ENCODE measurements at places on chromosomes 13 and 19. TPM values are rescaled to one million over a fixed set of nuclear protein-coding genes. Genes with fewer than 3 reads are reported as not detected.

Gene TEX26
- total RNA-seq = not detected

Gene STXBP2
- total RNA-seq = 109 TPM

Gene CCL25
- not detected for total RNA-seq

Gene TMEM238
- total RNA-seq = 7.0 TPM

Gene CEACAM21
- total RNA-seq = 40.8 TPM

Gene LRP3
- total RNA-seq = 0.22 TPM

Gene SIGLEC7
- not detected for total RNA-seq

Gene C13orf42
- total RNA-seq = not detected

Gene ZNF90
- total RNA-seq = 16.3 TPM

Gene CEP89
- total RNA-seq = 21.0 TPM

Gene FOXA3
- 0.48 TPM for total RNA-seq

Gene TEAD2
- not detected for total RNA-seq

Gene WASF3
- 0.10 TPM for total RNA-seq

Gene PROSER1
- 59.9 TPM for total RNA-seq

DNA sequence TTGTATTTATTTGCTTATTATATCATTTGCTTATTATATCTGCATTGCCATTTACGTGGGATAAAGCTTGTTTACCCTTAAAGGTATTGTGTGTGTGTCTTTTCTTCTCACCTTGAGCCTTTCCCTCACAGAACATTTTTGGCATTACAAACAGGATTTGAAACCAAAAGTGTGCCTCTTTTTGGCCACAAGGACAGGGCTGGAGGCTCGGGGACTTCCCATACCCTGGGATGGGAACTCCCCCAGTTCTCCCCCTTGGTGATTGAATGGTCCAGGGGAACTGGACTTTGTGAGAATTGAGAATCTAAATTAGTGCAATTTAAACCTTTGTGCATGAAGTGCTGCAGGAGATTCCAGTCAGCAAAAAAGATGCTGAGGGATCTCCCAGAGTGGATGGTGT, 2.4 kb upstream of the ZNF506 start:
- H3K36me3 ChIP-seq = peaks cover 45% of the 10 kb centered on the region
- no peak for DNase-seq
- no peak overlapping the region for H3K27ac ChIP-seq
- peaks cover 21% of the 10 kb centered on the region for H3K4me1 ChIP-seq

GRCh38 chr19:41220811-41221210, 1.8 kb downstream of the AXL start:
- H3K27ac ChIP-seq = no peak overlapping the region
- H3K4me3 ChIP-seq = no peak overlapping the region
- peaks cover 23% of the 10 kb centered on the region for H3K27me3 ChIP-seq
- no peaks in the 10 kb centered on the region for H3K36me3 ChIP-seq
- peaks cover 7% of the 10 kb centered on the region for H3K4me1 ChIP-seq
- no peak for DNase-seq

DNA sequence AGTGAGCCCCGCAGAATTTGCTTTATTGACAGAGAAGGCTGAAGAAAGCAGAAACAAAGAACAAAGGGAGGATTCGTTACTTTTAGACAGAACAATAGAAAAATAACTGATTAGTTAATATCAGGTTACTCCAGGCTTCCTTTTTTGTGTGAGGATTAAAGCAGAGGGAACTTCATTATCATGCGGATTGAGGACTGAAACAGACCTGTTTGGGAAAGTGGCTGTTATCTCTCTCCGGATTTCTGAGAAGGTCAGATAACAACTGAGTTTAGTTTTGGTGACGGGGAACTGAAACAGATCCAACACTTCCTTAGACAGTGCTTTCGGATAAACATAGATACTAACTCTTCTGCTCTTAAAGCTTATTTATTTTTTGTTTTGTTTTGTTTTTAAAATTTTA, 246.4 kb upstream of the ZNF507 start:
- no peaks in the 10 kb centered on the region for H3K36me3 ChIP-seq
- H3K4me3 ChIP-seq = no peak overlapping the region
- no peak overlapping the region for H3K27ac ChIP-seq
- H3K4me1 ChIP-seq = no peaks in the 10 kb centered on the region

DNA sequence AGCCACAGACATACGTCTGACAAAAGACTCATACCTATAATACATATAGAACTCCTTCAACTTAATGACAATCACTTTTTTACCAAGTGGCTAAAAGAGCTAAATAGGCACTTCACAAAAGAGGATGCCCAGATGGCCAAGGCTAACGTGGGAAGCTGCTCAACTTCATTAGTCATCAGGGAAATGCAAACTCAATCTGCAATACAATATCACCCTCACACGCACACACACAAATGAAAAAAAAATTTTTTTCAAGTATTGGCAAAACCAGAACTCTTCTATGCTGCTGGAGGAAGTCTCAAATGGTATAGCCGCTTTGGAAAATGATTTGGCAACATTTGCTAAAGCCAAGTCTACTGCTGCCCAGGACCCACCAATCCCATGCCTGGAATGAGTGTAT, 14.6 kb upstream of the DNMT1 start:
- H3K4me3 ChIP-seq = no peak overlapping the region
- no peaks in the 10 kb centered on the region for H3K4me1 ChIP-seq
- no peaks in the 10 kb centered on the region for H3K36me3 ChIP-seq
- H3K27me3 ChIP-seq = no peaks in the 10 kb centered on the region
- no peak for DNase-seq

GRCh38 chr19:2982983-2983350, 5.6 kb downstream of the TLE6 start:
- H3K4me1 ChIP-seq = peaks cover 6% of the 10 kb centered on the region
- H3K36me3 ChIP-seq = no peaks in the 10 kb centered on the region
- no peak overlapping the region for H3K27ac ChIP-seq
- DNase-seq = no peak

GRCh38 chr13:100913143-100913542, 238.5 kb upstream of the TMTC4 start:
- no peak for DNase-seq
- H3K36me3 ChIP-seq = no peaks in the 10 kb centered on the region
- H3K4me1 ChIP-seq = no peaks in the 10 kb centered on the region
- H3K27ac ChIP-seq = no peak overlapping the region
- no peak overlapping the region for H3K4me3 ChIP-seq

GRCh38 chr13:51687947-51688714, 103.9 kb downstream of the WDFY2 start:
- peaks cover 5% of the 10 kb centered on the region for H3K36me3 ChIP-seq
- no peaks in the 10 kb centered on the region for H3K27me3 ChIP-seq
- H3K4me3 ChIP-seq = no peak overlapping the region
- no peak overlapping the region for H3K27ac ChIP-seq
- DNase-seq = no peak
- peaks cover 22% of the 10 kb centered on the region for H3K4me1 ChIP-seq

GRCh38 chr13:26227166-26227971, 5.3 kb upstream of the RNF6 start:
- H3K36me3 ChIP-seq = no peaks in the 10 kb centered on the region
- no peak overlapping the region for H3K4me3 ChIP-seq
- peaks cover 11% of the 10 kb centered on the region for H3K4me1 ChIP-seq
- no peak for DNase-seq
- peaks cover 2% of the 10 kb centered on the region for H3K27me3 ChIP-seq
- H3K27ac ChIP-seq = no peak overlapping the region

DNA sequence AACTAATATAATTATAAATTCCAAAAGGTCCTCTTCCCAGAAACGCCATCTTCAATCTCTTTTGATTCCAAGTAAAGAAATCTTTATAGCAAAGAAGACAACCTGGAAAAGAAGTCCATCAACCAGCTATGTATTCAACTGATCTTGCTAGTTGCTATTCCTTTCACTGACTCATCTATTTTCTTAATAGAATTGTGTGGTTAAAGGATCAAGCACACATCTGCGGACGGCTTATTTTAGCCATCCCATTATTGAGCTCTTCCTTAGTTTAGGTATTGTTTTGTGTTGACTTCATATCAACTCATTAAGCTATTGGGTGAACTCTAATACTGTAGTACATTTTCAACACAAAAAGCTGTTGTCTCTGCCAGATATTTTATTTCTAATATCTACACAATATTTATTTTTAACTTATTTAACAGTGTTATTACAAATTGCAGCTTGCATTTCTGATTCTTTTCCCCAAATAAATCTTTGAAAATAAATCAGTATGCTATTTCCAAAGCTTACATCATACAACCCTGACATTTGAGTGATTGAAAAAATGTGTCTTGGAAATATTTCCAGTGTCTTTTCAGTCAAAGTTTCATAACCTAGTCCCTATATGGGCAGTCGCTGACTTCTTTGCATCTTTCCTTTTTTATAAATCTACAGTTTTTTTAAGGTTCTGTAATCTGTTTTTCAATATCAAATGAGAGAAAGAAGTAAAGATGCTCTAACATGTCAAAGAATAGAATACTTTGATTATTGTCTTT, 158.8 kb upstream of the SPRY2 start:
- no peaks in the 10 kb centered on the region for H3K36me3 ChIP-seq
- DNase-seq = no peak
- no peak overlapping the region for H3K27ac ChIP-seq

- H3K4me1 ChIP-seq = no peaks in the 10 kb centered on the region
- DNase-seq = no peak
- H3K36me3 ChIP-seq = no peaks in the 10 kb centered on the region
These were observed 9.8 kb upstream of the ZSCAN5A start for GRCh38 chr19:56324436-56324835.

- no peaks in the 10 kb centered on the region for H3K27me3 ChIP-seq
- H3K27ac ChIP-seq = peak overlapping the region; percentile 65
- peaks cover 19% of the 10 kb centered on the region for H3K4me1 ChIP-seq
- H3K4me3 ChIP-seq = peak overlapping the region; percentile 16
- peak; percentile 87 for DNase-seq
These were observed 5.8 kb upstream of the FCGRT start for GRCh38 chr19:49506575-49507105.

- peaks cover 7% of the 10 kb centered on the region for H3K36me3 ChIP-seq
- H3K27me3 ChIP-seq = peaks cover 37% of the 10 kb centered on the region
- no peak overlapping the region for H3K27ac ChIP-seq
- no peak overlapping the region for H3K4me3 ChIP-seq
- no peak for DNase-seq
These were observed 24.1 kb downstream of the IGFL3 start for GRCh38 chr19:46100344-46100743.

- H3K4me3 ChIP-seq = no peak overlapping the region
- peaks cover 16% of the 10 kb centered on the region for H3K27me3 ChIP-seq
- no peaks in the 10 kb centered on the region for H3K36me3 ChIP-seq
- no peak overlapping the region for H3K27ac ChIP-seq
These were observed 52.5 kb upstream of the UQCRFS1 start for GRCh38 chr19:29265436-29265835.

DNA sequence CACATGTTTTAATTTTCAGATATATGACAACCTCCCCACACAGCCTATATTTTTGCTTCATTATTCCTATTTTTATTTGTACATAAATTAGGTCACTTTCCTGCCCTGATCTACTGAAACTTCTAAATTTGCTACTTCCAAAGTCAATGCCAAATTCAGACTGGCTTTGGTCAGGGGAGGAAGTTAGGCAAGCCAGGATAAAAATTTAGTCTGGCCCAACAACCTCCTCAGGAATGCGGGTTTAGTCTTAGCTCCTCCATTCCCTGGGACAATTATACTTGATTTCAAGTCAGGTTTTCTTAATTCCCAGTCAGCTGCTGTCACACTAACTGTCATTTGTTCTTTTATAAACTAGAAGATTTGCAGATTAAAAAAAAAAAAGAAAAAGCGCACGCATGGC, 84.3 kb downstream of the TM9SF2 start:
- H3K4me3 ChIP-seq = no peak overlapping the region
- H3K27ac ChIP-seq = no peak overlapping the region
- peaks cover 2% of the 10 kb centered on the region for H3K4me1 ChIP-seq
- no peaks in the 10 kb centered on the region for H3K27me3 ChIP-seq
- H3K36me3 ChIP-seq = no peaks in the 10 kb centered on the region

GRCh38 chr13:65843314-65843731, 1386.8 kb downstream of the PCDH9 start:
- H3K27ac ChIP-seq = no peak overlapping the region
- H3K4me1 ChIP-seq = no peaks in the 10 kb centered on the region
- DNase-seq = no peak
- no peaks in the 10 kb centered on the region for H3K27me3 ChIP-seq
- no peaks in the 10 kb centered on the region for H3K36me3 ChIP-seq
- H3K4me3 ChIP-seq = no peak overlapping the region

DNA sequence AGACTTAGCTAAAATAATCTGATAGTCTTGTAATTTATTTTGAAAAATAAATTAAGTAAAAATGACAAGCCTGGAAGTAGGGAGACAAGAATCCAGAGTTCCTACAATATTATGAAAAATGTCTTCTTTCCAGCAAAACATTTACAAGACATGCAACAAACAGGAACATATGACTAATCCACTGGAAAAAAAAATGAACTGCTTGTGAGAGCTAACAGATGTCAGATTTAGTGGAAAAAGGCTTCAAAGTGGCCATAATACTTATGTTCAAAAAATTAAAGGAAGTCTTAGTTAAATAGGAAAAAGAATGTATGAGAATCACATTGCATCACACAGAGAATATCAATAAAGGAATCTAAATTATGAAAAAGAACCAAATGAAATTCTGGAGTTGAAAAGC, 2082.0 kb upstream of the PCDH20 start:
- no peaks in the 10 kb centered on the region for H3K27me3 ChIP-seq
- H3K36me3 ChIP-seq = no peaks in the 10 kb centered on the region

- peaks cover 28% of the 10 kb centered on the region for H3K27me3 ChIP-seq
- no peaks in the 10 kb centered on the region for H3K36me3 ChIP-seq
- no peak for DNase-seq
These were observed 5.1 kb upstream of the CYP2S1 start for GRCh38 chr19:41187884-41188279.

DNA sequence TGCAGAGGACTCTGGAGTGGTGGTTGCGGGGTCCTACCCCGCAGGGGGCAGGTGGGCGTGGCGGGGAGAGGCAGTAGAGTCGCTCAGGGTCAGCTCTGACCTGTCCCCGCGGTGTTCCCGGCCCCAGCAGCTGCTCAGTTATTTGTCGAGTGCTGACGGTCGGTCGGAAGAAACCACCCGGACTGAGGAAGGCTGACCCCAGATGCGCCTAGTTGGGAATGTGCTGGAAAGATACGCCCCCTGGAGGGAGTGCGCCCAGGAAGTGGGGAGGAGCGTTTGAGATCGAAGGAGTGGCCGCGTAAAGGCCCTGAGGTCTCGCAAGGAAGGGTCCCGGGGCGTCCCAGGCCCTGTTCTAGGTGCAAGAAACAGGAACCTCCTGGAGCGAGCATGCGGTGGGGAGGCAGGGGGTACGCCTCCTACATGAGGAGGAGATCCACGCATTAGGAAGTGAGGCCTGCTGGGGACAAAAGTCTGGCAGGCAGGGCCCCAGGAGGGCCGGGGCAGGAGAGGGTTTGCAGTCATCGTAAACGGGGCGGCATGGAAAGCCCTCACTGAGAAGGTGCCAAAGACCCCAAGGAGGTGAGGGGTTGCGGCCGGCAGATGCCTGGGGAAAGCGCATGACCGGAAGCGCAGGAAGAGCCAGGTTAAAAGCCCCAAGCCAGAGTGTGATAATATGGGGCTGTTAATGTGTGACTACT, 9.2 kb downstream of the CCDC8 start:
- peaks cover 56% of the 10 kb centered on the region for H3K27me3 ChIP-seq
- no peak for DNase-seq

DNA sequence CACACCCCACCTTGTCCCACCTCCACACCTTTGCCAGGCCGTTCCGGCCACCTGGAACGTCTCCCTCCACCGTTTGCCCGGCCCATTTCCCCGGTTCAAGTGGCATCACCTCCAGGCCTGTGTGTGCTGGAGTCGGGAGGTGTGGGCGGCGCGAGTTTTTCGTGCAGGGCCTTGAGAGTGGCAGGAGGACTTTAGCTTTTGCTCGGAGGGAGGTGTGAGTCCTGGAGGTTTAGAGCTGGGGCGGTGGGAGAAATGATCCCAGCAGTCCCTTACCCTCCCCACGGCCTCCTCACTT, 4.3 kb upstream of the PALM start:
- H3K36me3 ChIP-seq = no peaks in the 10 kb centered on the region
- no peak for DNase-seq
- peaks cover 7% of the 10 kb centered on the region for H3K27me3 ChIP-seq
- peaks cover 8% of the 10 kb centered on the region for H3K4me1 ChIP-seq

GRCh38 chr13:31224174-31224669, 24.4 kb downstream of the B3GLCT start:
- no peak for DNase-seq
- H3K4me3 ChIP-seq = no peak overlapping the region

Measured in activated CD4-positive, alpha-beta memory T cell treated with anti-CD3 and anti-CD28 coated beads for 36 hours (primary cell).